Caudate nucleus (tissue), 63 donors: ENCODE measurements at places on chromosomes 7 and 10.

DNA sequence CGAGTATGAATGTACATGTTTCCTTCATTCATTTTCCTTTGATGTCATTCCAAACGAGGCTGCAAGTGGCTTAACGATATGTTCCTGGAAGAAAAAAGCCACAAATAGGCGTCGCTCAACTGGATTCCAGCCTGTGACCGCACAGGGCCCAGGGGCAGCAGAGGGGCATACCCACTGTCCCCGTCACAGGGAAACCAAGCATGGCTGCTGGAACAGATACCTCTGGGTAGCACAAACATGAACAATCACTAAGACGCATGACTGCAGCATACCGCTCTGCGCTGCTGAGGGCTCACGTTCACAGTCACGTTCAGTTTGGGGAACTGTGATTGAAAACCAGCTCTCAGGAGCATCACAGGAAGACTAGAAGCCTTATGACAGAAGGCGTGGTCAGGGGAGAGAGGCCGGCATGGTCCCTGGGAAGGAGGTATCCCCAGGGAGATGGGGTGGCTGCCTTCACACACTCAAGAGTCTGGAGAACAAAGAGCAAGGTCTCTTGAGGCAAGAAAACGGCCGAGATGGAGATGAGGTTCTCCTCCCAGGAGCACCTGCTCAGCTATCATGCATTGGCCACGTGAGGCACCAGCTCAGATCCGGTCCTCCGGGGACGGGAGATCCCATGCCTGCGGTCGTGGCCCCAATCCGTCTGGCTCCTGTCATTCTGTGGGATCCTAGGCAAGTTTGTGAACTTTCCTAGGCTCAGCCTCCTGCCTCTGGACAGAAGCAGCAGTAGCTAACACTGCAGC, 213.6 kb downstream of the DIP2C start:
- DNase-seq, result no peak

DNA sequence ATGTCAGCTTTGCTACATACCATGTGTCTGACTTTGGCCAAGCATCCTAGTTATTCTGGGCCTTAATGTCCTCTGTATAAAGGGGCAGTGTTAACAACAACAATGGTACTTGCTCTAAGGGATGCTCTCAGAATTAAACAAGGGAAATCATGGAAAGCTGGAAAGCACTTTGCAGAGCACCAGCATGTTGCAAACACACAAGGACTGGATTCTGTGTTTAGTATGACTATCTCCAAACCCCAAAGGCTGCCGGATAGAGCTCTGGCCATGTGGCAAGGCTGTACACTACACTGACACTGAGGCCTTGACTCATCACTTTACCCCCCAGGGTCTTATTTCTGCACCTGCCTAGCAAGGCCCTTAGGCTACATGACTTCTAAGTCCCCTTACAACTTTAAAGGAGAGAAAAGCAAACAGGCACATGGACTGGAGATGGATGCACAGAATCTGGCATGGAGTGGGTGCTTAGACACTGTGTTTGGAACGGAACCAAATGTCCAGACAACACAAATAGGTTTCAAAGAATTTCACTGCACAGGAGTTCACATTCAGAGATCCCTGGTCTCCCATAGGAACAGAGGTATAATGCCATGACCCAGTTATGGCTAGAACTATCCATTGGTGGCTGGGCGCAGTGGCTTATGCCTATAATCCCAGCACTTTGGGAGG, 74.6 kb downstream of the FAM13C start:
- peak; percentile 43 for DNase-seq

- no peak for DNase-seq
Measured at GRCh38 chr7:4472728-4473127, 209.4 kb upstream of the FOXK1 start.

DNA sequence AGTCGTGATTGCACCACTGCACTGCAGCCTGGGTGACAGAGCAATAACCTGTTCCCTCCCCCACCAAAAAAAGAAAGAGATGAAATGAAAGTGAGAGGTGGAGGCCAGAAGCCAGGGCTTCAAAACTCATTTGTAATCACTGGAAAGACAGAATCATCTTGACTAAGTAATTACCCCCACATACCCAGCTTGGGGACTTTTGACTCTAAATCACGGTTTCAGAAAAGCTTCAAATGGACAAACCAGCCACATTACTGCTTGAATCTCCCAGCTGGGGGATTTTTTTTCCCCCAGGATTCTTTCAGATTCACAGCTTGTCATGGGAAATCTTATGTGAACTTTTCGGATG, 361.0 kb downstream of the FRMD4A start:
- DNase-seq, result no peak

- DNase-seq, result no peak
Measured at GRCh38 chr7:28835800-28836199, 122.3 kb downstream of the TRIL start.

DNA sequence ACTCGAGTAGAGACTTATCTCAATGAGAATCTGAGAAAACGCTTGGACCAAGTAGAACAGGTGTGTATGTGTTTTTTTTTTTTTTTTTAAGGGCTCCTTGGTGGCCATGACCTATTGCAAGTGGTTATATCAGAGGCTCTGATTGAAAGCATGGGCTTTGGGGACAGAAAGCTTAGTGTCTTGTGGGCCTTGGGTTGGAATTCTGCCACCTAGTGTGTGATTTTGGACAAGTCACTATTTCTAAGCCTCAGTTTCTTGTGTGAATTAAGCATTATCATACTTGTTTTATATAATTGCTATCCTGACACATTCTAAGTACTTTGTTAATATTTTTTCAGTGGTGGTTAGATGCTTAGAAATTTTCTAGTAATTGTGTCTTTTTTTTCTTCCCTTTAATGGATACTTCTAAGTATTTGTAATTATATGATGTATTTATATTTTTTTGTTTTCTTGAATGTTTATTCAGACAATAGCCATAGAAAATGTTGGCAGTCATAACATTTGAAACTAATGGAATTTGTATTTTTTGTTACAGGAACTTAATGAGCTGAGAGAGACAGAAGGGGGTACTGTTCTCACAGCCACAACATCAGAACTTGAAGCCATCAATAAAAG, 33.1 kb downstream of the SMC3 start:
- no peak for DNase-seq

GRCh38 chr10:98169379-98169778, 34.9 kb downstream of the R3HCC1L start:
- DNase-seq, result no peak

- no peak for DNase-seq
Measured at GRCh38 chr7:6507906-6508305, 43.4 kb downstream of the GRID2IP start.

DNA sequence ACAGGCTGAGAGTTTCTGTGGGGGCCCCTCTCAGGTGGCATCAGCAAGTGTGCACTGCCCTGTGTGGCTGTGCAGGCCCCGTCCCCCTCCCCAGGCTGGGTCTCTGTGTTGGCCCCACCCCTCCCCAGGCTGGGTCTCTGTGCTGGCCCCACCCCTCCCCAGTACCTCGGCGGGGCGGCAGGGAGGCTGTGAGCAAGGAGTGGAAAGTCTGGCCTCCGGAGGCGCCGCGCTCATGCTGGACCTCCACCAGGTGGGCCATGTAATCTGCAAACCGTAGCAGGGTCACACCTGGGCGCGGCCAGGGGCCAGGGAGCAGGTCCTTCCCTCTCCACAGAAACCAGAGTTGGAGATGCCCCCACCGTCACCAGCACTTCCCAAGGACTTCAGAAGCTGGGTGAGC, 21.4 kb upstream of the MICALL2 start:
- no peak for DNase-seq

DNA sequence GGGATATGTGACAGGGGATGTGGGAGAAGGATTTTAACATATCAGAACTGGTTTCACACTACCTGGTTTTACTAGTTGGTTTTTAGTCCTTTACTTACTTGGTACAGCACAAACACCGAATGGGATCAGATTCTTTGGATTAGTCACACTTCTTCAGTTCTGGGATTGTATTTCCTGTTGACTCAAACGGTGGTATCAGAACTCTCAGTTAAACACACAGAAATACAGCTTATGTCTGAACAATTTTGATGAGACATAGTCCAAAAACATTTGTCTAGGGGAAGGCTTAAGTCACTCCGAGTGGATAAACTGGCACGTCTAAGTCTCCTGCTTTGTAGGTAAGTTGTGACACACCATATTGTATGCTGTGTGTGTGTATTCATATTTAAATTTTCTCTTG, 480.5 kb downstream of the PHTF2 start:
- no peak for DNase-seq

DNA sequence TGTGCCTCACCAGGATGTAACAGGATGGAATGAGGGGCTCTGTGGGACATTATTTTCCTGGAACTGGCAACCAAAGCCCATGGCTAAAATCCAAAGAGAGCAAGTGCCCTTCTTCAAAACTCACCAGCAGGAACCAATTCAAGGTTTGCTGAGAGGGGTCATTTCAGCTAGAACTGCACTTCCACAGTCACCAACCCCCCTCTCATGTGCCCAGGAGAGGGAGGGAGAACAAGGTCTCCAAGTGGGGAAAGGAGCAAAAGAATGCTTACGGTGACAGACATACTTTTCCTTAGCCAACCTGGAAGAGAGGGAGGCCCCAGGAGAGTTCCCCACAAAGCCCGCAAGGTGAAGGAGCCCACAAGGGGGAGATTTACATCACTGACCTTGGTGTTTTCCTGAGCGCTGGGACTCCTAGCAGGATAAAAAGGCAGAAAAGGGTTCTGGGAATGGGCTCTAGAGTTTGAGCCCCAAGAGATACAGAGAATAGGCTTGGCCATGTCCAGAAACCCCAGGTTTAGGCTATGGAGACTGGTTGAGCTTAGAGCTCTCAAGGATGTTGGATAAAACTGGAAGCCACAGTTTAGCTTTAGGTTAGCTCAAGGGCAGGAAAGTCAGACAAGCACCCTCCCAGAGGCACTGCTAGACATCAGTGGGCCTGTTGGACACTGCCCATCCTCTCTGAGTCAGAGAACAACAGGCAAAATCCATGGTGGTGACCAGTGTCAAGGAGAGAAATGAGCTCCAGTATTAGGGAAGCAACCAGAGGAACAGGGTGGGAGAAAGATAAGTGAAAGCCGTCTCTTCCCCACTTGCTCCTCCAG, 63.9 kb upstream of the GHITM start:
- no peak for DNase-seq

GRCh38 chr10:63491588-63492316, 26.0 kb upstream of the JMJD1C start:
- DNase-seq, result no peak

DNA sequence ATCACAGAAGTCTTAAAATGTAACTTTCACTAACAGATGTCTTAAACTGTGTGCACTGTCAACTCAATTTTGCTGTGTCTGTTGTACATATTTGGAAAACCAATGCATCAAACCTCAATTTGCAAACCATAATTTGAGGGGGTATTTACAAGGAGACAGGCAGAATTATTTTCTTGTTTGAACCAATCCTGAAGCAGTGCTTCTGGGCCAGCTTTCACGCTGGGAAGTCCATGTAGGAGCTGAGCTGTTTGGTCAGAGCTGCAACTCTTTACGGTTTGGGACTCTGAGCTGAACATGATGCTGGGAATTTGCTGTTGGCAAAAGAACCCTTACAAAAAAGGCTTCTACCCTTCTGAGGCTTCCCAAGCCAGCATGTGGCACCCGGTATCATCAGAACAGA, 43.2 kb upstream of the EPC1 start:
- DNase-seq, result no peak

GRCh38 chr7:50666124-50666496, 100.9 kb upstream of the DDC start:
- no peak for DNase-seq

DNA sequence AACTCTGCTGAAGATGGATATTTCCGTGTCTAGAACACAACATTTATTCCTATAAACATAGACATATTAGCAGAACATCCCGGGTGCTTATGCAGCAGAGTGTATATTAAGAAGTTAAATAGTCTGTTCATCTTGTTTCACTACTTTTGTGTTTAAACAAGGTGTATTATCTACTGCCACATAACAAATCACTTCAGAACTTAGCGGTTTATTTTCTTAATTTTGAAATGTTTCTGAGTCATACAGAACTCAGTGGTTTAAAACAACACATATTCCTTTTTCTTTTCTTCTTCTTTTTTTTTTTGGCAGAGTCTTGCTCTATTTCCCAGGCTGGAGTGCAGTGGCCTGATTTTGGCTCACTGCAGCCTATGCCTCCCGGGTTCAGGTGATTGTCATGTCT, 25.8 kb downstream of the DENND10 start:
- no peak for DNase-seq

- DNase-seq, result no peak
Measured at GRCh38 chr10:51698473-51699063, 827 bp downstream of the CSTF2T start.

GRCh38 chr7:969403-969802, 5.9 kb downstream of the COX19 start:
- no peak for DNase-seq
